Stimulated activated CD4-positive, alpha-beta T cell treated with anti-CD3 and anti-CD28 coated beads, Interleukin-1b, Interleukin-23, amount 100 ng/mL, for 1 hour (primary cell): ENCODE measurements at places on chromosomes 7 and 10.

GRCh38 chr7:2864999-2865670 lies 21.0 kb upstream of the GNA12 start:
- DNase-seq: peak; percentile 66

GRCh38 chr10:64855941-64856340 lies 1334.7 kb downstream of the REEP3 start:
- no peak for DNase-seq

GRCh38 chr7:6178298-6179029 lies 94.0 kb downstream of the CYTH3 start:
- DNase-seq: no peak

GRCh38 chr7:150811-151221 lies 41.6 kb upstream of the FAM20C start:
- DNase-seq: no peak

GRCh38 chr10:81472927-81473470 lies 402.0 kb upstream of the NRG3 start:
- no peak for DNase-seq

- no peak for DNase-seq
Measured at GRCh38 chr7:1899951-1900762, 230.1 kb downstream of the ELFN1 start.
